Right cardiac atrium (tissue), 5 donors: ENCODE measurements at places on chromosomes 7 and 10. TPM values are rescaled to one million over a fixed set of nuclear protein-coding genes. Genes with fewer than 3 reads are reported as not detected.

The EGFR gene
- total RNA-seq, result 13.3 TPM

The PITX3 gene
- 0.26 TPM for total RNA-seq

The CAV1 gene
- 403 TPM for total RNA-seq

The USP54 gene
- 23.5 TPM for total RNA-seq

The SPDYE6 gene
- not detected for total RNA-seq

The RHOBTB1 gene
- total RNA-seq, result 9.3 TPM

The ADAM8 gene
- total RNA-seq, result 1.6 TPM

The CACUL1 gene
- 31.6 TPM for total RNA-seq

The CABCOCO1 gene
- total RNA-seq, result not detected

The DRGX gene
- total RNA-seq, result not detected

The KCP gene
- 0.25 TPM for total RNA-seq

The HOXA1 gene
- not detected for total RNA-seq

The IFIT2 gene
- 5.5 TPM for total RNA-seq

The SLC26A3 gene
- total RNA-seq, result not detected

The COMTD1 gene
- total RNA-seq, result 17.3 TPM

The VENTX gene
- total RNA-seq, result 0.54 TPM

The TCERG1L gene
- total RNA-seq, result not detected

The SHTN1 gene
- total RNA-seq, result 6.0 TPM

The NXPH1 gene
- total RNA-seq, result not detected

The PGAM2 gene
- total RNA-seq, result 946 TPM
